ENCODE measurements at places on chromosomes 6 and 20.

DNA sequence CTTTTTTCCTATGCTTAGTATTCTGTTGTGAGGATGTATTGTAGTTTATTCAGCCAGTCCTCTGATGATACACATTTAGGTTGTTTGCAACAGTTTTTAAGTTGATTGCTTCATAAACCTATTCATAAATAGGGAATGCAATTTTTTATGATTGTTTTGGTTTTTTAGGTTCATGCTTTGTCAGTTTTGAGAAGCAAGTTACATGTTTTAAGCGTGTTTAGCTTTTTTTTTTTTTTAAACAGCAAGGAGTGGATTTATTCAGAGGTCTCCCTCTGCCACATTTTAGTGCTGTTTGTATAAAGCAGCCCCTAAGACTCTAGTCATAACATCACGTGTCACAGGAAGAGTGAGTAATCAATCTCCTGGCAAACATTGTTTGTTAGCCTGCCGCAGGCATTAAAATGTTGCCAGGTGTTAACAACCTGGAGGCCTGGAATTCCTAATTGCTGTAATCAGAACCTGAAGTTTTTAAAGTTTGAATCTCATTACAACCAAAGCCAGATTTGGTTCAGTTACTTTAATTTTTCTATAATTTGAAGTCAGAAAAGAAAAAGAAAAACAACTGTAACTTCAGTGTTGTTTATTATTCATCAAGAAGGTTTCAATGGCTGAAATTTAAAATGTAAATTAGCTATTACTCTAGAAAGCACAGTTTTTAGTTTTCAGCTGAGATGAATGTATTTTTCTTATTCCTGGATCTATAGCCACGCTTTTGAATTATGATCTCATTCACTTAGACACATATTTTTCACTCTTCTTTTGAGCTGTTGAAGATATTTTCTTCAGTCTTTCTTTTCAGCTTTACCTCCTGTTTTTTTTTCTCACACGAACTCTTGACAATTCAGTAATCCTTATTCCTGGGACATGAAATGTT, 59.2 kb downstream of the KCNS1 start:
- no peak for DNase-seq

DNA sequence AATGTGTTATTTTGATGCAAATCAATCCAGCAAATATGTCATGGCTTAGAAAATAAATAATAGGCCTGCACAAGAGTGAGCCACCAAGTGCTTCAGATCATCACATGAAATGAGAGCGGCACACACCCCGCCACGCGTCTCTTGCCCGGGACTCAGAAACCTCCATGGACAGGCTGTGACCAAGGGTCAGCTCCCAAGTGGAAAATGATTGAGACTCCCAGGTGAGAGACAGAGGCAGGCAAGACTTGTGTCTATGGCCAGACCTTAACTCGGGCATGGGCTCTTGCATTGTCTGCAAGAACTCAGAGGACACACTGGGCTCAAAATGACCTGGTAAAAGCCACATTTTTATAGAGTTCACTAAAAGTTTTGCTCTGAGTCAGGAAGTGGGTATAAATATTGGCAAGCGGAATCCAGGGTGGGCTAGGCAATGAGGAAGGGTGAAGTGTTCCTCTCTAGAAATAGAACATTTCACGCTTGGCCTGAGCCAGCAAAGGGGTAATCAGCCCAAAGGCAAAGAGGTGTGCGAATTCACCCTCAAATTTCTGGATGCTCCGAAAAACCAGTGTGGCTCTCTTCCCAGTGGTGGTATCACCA, 30.7 kb upstream of the RIN2 start:
- DNase-seq, result no peak

- DNase-seq, result no peak
Measured at GRCh38 chr6:19602434-19603013, 234.6 kb upstream of the ID4 start.

- peak; percentile 35 for DNase-seq
Measured at GRCh38 chr6:108594640-108595039, 33.9 kb downstream of the FOXO3 start.

DNA sequence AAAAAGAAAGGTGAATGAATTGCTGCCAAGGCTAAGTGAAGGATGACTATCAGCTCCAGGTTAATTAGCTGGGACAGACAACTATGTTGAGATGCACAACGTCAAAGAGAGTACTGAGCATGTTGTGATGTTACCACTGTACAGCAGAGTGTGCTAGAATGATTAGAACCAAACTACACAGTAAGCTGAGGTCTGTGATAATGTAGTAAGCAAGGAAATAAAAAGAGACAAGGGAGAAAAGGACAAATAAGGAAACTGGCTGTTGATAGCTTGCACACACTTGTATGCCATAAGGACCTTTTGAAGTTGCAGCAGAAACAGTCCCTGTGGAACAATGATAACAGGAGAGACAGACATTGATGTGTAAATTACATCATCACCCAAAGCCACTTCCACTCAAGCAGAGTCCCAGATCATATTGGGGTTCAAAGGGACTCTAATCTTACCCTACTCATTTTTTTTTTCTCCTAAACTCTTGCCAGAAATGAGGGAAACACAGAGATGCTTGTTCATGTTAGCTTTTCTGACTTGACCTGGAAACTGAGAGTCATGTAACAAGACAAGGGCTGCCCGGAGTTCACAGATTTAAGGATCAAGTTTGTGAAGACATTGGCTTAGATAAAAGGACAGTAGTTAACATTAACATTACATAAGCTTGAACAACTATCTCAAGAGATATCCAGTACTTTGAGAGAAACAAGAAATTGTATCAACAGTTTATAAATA, 189.9 kb downstream of the CENPW start:
- DNase-seq, result peak; percentile 29

DNA sequence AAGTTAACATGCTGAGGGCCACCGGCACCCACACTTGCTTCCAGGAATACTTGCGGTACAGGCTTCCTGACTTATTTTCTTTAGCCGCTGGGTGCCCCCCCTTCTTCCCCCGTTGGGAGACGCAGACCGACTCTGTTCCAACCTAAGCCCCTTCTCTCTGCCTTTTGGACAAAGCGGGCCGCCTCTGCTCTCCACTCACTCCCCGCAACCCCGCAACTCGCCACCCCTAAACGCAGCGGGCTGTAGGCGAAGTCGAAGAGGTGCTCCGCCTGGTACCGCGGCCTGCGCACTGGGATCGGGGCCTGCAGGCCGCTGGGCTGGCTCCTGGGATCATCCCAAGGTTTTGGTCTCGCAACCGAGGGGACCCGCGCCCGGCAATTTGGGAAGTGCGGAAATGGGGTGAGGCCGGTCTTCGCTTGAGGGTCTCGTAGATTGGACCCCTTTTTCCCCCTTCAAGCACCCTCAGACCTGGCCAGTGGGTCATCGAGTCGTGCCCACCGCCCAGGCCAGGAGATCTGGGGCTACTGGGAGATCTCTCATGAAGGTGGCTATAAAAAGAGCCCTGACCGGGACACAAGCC, 4.7 kb upstream of the FOXF2 start:
- peak; percentile 47 for DNase-seq

- DNase-seq, result peak; percentile 26
Measured at GRCh38 chr6:40440053-40440452, 147.1 kb downstream of the LRFN2 start.

GRCh38 chr6:68572525-68572924, 62.6 kb upstream of the ADGRB3 start:
- no peak for DNase-seq

- DNase-seq, result no peak
Measured at GRCh38 chr6:4781967-4782575, 5.9 kb downstream of the CDYL start.

GRCh38 chr6:79246891-79247290, 12.4 kb upstream of the HMGN3 start:
- no peak for DNase-seq

DNA sequence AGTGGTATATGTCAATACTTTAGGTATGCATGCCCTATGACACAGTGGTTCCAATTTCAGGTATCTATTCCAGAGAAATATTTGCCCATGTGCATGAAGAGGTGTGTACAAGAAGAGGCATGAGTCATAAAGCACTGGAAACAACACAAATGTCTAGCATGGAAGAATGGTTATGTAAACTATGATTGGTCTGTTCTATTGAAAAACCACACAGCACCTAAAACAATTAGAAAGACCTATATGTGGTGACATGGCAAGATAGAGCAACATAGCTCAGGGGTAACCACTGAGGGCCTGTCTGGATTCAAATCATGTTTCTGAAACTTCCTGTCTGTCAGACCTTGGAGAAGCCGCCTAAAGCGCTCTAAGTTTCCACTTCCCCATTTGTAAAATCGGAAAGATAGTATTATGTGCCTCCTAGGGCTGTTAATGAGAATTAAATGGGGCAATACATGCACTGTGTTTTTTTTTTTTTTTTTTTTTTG, 76.0 kb upstream of the SHLD1 start:
- DNase-seq, result no peak

DNA sequence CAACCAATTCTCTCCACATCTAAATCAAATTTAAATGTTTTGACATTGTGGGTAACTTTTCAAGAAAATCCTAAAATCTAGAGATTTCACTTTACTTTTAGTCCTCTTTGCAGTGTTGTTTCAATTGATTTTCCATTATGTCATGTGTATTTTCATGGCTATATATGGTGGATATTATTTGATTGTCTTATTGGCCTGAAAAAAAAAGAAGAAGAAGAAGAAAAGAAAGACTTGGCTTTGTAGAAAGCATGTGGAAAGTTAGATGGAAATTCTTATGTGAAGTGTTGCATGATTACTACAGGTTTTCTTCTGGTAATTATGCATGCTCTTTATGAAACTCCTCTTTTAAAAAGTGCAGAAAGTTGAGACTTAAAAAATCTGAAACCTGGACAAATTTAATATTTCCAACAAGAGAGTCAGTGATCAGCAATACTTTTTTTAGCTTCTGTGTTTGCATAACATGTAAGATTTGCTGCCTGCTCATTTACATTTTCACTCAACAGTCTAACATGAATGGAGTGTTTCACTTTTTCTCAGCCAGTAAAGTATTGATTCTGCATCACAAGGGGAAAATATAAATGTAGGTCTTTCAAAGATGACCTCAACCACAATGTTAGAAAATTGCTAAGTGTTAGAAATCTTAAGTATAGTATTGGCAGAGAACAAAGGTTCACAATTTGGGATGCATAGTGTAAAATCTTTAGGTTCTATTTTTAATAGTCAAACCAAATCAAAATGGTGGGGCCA, 438.7 kb downstream of the BCKDHB start:
- DNase-seq, result no peak

DNA sequence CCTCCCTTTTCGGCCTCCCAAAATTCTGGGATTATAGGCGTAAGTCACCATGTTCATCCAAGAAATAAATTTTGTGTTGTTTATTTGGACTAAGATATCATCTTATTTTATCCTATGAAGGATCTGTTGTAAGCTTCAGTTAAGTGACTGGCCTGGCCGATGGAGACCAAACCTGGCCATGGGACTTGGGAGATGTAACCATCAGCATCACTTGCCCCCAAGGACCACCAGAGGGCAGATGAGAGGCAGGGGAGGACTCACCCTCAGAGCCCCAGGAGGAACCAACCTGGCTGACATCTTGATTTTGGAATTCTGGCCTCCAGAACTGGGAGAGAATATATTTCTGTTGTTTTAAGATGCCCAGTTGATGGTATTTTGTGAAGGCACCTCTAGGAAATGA, 266.7 kb downstream of the CDH26 start:
- no peak for DNase-seq

GRCh38 chr6:47147175-47147727, 105.1 kb upstream of the ADGRF1 start:
- no peak for DNase-seq

GRCh38 chr20:48482790-48483189, 345.0 kb downstream of the PREX1 start:
- DNase-seq, result no peak

GRCh38 chr6:104699593-104700329, 160.0 kb downstream of the HACE1 start:
- DNase-seq, result no peak

GRCh38 chr6:42175860-42176259, 2.7 kb downstream of the GUCA1A start:
- no peak for DNase-seq

- no peak for DNase-seq
Measured at GRCh38 chr20:54103762-54104600, 33.6 kb upstream of the BCAS1 start.

DNA sequence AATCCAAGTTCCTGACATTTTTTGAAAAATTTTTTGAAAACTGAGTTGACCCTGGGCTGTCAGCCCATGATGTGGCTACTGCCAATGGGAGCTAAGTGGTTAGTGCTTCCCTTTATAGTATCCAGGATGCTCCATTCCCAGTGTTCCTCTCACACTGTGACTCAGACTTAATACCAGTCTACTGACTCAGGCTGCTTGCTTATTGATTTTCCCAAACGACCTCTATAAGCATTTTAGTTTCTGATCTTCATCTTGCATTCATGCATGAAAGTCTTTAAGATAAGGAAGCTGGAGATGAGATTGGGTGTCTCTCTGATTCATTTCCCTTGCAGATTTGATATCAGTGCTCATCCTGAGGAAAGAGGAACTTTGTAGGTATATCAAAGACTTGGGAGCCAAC, 560.0 kb downstream of the TBC1D32 start:
- no peak for DNase-seq

DNA sequence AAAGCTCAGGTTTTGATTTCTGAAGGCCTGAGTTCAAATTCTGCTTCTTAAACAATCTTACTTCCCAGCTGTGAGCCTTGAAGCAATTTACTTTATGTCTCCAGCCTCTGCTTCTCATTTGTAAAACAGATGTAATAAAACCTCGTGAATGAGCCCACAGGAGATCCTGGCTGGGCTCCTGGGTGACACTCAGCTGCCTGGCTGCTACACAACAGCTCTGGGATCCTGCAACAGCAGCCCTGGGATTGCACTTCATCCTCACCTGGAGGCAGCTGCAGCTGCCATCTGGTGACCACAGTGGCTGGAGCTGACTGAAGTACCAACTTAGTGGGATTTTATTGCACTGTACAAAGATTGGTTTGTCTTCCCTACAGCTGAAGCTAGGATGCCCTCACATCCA, 98.6 kb downstream of the NDUFAF5 start:
- DNase-seq, result no peak

GRCh38 chr6:98833307-98834059, 891 bp upstream of the POU3F2 start:
- DNase-seq, result no peak

GRCh38 chr6:80439721-80440470, 333.4 kb downstream of the BCKDHB start:
- DNase-seq, result no peak

DNA sequence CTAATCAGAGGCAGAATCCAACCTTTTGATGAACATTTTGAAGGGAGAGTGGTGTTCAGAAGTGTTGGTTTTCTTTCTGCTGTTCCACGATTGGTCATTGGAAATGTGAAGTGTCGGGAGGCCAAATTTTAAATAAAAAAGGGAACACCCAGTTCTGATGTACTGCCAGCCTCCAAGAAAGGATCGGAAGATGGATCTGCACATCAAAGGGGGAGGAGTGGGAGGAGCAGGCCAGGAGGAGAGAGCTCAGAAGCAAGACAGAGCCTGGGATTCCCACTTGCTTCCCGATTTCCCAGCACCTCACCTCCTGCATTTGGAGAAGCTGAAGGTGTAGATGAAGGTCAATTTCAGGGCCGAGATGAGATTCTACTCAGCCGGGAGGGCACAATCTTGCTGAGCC, 55.9 kb upstream of the NAA20 start:
- no peak for DNase-seq

GRCh38 chr20:40815156-40816038, 126.4 kb upstream of the MAFB start:
- DNase-seq, result no peak

- DNase-seq, result no peak
Measured at GRCh38 chr6:170374571-170375444, 68.2 kb downstream of the FAM120B start.

GRCh38 chr6:108497883-108498282, 62.8 kb upstream of the FOXO3 start:
- peak; percentile 35 for DNase-seq

GRCh38 chr20:52342913-52343312, 151.3 kb upstream of the ZFP64 start:
- no peak for DNase-seq

GRCh38 chr6:145260484-145261175, 474.7 kb downstream of the EPM2A start:
- DNase-seq, result peak; percentile 81
